Hypothalamus (tissue), 51 donors: ENCODE measurements at places on chromosomes 6 and 20.

DNA sequence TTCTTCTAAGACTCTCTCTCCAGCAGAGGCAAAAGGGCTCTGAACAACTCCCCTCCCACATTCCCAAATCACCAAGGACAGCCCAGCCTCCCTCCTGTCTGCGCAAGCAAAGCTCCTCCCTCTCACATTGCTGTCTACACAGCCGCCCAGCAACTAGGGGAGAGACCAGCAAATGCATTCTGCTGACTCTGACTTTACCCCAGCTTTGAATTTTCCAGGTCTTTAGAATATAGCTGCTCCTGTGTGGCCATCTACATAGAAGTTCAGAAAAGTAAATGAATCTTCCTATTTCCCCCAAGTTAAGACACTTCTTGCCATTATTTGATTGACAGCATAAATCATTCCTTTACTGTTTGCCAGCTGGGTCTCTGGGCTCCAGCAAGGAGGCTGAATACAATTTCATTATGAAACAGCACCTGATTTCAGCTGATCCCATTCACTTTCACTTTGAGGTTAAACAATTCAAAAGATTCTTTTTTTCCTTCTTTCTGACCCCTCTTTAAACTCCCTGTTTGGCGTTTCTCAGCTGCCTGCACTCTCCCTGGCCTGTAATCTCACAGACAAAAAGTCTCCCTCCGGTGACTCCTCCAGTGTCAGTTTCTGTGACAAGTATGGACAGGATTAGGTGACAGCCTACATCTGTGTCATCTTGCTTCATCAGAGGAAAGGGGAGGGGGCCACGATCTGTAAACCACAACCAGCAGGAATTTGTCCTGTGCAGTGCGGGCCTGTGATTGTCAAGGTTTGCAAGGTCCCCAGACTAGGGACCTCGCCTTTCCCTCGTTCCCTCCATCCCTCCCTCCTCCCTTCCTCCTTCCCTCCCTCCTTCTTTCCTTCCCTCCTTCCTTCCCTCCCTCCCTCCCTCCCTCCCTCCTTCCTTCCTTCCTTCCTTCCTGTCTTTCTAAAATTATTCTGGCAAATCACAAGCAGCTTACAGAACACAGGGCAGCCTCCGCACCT, 205.6 kb upstream of the RIN2 start:
- DNase-seq: no peak

DNA sequence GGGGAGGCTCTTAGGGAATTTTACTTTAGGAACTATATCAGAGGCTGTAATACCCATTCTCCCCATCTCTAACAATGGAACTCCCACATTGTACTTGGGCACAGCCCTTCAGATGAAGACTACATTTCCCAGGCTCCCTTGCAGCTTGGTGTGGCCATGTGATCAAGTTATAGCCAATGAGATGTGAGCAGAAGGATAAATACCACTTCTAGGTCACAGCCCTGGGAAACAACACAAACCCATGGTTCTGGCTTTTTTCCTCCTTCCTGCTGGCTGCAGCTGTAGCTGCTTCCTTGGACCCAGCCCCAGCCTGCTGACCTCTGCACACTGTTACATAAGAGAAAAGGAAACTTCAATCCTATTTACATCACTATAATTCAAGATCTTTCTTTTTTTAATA, 445.9 kb upstream of the JARID2 start:
- DNase-seq: peak; percentile 18

GRCh38 chr20:58024241-58024721, 204.2 kb downstream of the ANKRD60 start:
- no peak for DNase-seq

GRCh38 chr20:4898282-4899244, 102.7 kb downstream of the SLC23A2 start:
- no peak for DNase-seq

DNA sequence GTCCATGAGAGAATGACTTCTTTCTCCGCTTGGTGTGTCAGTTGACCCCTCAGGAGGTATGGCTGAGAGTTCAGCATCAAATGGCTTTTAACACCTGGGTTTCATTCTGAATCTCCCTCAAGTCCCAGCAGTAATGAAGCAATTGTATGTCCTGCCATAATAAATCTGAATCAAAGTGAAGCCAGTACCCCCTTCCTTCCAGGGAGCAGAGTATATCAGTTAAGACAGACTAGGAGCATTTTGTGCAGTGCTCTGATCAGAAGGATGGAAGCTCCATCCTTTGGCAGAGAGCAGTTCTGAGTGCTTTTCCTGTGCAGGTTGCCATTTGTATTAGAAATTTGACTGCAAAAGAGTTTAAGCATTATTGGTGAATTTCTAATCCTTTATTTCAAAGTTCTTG, 46.9 kb upstream of the SPACA1 start:
- no peak for DNase-seq

DNA sequence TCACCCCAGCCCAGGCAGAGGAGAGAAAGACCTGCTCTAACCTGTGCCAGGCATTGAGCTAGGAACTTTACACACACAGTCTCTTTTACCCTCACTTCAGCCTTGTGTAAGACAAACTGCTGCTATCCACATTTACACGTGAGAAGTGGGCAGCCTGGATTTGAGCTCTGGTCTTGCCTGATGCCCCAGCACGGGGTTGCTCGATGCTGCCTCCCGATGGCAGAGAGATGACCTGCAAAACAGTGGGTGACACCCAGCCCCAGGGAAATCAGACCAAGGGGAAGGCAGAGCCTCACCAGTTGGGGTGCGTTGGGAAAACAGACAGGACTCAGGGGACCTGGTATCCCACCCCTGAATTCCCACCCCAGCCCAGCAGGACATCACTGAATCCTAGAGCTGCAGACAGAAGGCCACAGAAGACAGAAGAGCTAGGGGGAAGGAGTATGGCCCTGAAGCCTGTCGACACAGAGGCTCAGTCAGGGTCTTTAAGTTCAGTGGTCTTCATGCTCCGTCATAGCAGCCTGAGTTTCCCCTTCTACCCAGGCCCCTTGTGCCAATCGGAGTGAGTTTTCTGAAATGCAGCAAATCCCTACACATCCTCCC, 990 bp downstream of the BPI start:
- DNase-seq: peak; percentile 16

DNA sequence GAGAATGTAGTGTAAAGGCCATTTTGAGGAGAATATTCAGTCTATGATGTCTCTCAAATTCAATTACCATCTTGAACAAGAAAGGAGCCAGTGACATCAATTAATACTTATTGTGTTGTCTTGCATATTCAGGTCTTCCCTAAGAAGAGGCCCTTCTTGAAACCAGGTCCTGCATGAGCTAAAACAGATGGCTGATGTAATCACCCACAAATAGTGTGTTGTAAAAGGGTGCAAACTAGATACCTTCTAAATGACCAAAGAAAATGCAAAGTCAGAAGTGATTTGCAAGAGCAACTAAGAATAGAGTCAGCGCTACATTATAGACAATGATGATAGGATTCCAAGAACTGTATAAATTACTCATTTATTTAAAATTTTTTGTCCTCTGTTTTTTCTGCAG, 97.0 kb downstream of the BTBD3 start:
- DNase-seq: no peak

DNA sequence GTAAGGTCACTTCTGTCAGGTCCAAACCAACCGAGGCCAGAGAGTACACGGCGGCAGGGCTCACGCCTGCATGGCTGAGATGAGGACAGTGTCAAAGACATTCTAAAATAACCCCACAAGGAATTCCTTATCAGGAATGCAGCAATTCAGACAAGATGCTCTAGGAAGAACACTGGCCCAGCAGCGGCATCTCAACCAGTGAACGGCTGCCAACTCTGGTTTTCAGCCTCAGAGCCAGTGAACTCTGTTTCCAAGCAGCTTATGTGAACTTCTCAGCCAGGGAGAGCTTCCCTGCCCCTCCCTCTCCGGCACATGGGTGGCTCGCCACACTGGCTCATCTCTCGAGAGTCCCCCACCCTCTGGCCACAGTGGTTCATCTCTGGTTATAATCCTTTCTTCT, 36.9 kb downstream of the KCNQ2 start:
- DNase-seq: no peak

DNA sequence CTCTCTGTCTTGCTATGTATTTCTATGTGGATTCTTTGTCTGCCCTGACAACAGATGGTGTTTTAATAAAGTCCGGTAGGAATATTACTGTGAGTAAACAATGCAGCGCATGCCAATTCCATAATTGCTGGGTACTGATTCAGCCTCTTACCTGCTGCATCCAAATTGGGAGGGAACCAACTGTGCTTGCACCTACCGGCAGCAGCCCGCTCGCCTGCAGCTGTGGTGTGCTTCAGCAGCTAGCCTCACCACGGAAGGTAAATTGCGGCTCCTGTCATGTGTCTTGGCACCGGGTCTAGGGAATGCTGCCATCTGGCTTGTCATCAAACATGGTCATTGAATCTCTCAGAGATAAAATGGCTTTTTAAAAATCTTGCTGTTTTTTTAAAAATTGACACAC, 704.8 kb upstream of the SLC35B3 start:
- DNase-seq: no peak

DNA sequence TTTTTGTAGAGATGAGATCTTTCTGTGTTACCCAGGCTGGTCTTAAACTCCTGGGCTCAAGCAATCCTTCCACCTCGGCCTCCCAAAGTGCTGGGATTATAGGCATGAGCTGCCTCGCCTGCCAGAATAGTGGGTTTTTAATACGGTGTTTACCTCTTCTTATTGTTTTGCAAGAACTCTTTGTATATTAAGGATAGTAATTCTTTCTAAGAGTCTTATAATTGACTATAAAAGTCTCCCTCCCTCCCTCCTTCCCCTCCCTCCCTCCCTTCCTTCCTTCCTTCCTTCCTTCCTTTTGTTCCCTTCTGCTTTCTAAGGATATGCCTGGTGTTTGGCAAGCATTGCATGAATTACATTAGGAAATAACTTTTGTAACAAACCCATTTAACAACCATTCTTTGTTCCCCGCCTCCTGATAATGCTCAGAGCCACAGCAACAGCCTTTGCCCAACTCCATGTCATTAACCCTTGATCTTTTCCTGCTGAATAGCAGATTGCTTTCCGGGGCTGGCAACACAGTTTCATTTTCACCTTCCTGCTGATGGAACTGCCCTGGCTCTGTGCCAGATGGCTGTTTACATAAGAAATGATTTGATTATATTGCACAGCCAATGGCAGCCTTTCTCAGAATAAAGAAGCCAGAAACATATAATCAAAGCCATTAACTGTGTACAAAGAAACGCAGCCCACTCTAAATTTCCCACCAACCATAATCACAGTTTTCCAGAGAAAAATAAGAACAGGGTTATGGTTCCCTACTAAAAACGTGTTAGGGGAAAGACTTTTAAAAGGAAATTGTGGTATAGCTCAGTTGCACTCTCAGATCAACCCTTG, 143.7 kb upstream of the PTPN1 start:
- no peak for DNase-seq

- DNase-seq: no peak
These were observed 104.4 kb downstream of the NCR2 start for GRCh38 chr6:41439524-41440418.

DNA sequence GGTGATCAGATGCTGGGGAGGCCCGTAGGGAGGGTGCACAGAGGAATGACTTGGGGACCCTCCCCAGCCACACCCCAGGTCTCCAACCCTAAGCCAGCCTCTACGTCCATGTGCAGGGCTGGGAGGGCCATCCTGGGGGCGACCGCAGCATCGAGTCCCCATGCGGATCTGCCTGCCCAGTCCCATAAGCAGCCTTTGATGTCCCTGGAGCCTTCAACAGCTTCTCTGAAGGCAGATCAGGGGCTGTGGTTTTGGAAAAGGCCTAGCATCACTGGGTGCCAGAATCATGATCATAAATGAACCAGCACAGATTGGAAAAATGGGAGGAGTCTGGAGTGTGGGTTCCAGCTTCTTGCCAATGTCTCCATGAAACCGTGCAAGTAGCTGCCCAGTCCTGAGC, 22.9 kb downstream of the TOX2 start:
- no peak for DNase-seq

DNA sequence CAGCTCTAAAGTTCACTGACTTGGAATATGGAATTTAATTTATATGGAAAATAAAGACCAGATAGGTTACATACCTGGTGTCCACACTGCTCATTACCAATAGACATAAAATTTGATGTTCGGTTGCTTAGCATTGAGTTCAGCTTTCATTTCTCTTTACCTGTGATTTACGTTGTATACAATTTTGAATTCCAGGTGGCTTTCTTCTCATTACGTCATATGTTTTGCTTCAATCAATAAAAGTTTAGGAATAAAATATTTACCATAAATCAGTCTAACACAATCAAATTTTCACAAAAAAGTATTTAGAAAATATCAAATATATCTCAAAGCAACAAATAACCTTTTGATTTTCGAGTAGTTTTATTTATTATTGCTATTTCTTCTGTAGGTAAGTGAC, 40.8 kb downstream of the HDGFL1 start:
- DNase-seq: no peak

DNA sequence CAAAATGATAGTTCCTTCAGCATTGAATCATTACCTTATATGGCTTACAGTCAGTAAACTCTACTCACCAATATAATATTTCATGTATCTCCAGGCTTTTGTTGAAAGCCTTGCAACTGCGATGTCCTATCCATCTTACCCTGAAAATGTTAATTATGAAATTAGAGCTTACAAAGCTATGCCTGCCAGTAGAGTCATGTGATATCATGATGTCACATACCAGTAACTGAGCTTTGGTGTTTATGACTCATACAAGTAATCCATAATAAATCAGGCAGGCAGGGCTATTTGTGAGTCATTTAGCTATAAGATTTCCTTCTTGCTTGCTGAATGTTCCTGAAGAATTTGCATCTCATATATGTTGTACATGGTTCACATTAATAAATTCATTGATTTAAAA, 44.9 kb upstream of the FAM83B start:
- no peak for DNase-seq

- DNase-seq: no peak
These were observed 352.5 kb downstream of the HDGFL1 start for GRCh38 chr6:22921828-22922227.

- no peak for DNase-seq
These were observed 198.6 kb downstream of the CDKAL1 start for GRCh38 chr6:20732896-20733295.

DNA sequence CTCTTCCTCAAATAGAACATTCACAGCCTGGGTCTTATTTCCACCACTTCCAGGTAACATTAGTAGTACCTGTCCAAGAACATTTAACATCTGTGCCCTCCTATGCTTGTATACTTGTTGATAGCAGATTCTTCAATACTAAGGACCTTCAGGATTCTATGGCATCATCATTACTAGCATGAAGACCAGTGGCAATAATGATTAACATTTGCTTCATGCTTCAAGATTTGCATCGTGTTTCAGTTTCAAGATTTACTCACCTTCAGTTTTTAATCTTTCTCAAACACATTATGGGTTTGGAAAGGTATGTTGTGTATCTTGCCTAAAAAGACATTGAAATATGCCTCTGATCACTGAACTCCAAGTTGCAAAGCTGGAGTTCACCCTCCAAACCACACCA, 412.8 kb upstream of the NRSN1 start:
- DNase-seq: no peak

DNA sequence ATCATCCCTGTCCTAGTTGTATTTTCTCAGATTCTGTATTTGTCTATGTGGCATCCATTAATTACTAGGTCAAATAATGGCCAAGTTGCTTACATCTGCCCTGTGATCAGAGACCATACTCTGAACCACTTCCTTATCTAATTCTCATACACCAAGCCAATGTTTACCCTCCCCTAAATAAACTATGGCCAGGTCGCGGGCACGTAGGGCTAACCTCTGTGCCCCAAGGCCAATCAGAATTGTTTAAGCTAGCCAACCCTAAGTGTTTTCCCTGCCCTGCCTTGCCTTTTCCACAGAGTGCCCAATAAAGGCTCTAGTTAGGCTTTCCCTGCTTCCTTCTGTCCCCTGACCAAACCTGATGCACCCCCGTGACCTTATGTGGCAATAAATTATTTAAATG, 2.8 kb upstream of the CALHM4 start:
- no peak for DNase-seq

- no peak for DNase-seq
These were observed 8.0 kb upstream of the SIM1 start for GRCh38 chr6:100472674-100473073.
